Nucleus accumbens (tissue), 56 donors: ENCODE measurements at places on chromosomes 12 and 14.

GRCh38 chr12:85350356-85350755, 70.3 kb downstream of the ALX1 start:
- DNase-seq = no peak

DNA sequence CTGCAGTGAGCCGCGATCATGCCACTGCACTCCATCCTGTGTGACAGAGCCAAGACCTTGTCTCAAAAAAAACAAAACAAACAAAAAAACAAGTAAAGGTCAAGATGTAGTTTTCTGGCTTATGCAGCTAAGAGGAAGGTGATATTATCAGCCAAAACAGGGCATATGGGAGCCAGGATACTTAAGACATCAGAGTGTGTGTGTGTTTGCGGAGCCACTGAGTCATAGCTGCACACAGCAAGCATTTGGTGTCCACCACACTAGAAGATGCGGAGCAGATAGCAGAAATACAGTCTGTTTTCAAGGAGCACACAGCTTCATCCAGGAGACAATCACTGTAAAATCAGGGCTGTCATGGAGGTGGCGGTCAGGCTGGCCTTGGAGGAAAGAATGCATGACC, 72.6 kb upstream of the REP15 start:
- no peak for DNase-seq

GRCh38 chr14:72256055-72256454, 323.8 kb downstream of the RGS6 start:
- DNase-seq = no peak

- peak; percentile 20 for DNase-seq
These were observed 1.3 kb downstream of the ARID4A start for GRCh38 chr14:58299401-58300330.

DNA sequence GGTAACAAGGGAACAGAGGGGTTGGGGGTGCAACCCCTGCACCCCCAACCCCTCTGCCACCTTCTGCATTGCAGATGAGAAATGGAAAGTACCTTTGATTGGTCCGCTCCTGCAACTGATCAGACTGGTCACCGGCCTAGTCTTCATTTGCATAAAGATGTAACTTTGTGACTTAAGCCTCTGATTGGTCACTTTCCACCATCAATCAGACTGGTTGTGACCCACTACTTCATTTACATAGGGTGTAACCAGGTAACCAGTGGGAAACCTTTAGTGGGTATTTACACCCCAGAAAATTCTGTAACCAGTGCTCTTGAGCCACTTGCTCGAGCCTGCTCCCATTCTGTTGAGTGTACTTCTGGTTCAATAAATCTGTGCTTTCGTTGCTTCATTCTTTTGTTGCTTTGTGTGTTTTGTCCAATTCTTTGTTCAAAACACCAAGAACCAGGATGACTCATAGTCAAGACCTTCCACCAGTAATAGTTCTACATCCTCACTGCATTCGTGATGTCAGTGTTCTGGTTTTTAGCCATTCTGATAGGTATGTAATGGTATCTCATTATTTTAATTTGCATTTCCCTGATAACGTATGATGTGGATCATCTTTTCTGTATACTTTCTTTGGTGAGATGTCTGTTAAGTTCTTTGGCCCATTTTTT, 30.8 kb downstream of the LEMD3 start:
- DNase-seq = no peak

DNA sequence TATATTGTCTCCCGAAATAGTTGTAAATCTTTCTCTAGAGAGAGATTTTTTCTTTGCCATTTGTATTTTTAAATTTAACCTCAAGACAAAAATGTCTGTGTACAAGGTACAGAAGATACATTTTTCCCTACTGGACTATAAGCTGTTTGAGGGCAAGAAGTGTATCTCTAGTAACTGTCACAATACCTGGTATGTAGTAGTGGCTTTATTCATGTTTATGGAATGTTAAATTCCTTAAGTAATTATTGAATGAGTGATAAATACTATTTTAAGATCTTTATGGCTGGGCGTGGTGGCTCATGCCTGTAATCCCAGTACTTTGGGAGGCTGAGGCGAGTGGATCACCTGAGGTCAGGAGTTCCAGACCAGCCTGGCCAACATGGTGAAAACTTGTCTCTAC, 24.4 kb upstream of the CDK17 start:
- DNase-seq = no peak

DNA sequence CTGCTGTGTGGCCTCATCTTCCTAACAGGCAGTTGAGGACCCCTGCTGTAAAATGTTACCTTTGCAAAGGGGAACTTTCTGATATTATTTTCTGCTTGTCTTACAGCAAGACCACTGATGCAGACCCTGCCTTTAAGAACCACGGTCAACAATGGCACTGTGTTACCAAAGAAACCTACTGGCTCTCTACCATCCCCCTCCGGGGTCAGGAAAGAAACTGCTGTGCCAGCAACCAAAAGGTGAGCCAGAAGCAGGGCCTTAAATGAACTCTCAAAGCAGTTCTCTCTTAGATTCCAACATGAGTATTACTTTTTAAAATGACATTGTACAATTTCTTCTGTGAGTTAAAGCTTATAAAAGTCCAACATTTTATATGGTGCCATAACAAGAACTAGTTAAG, 72.2 kb downstream of the EML1 start:
- no peak for DNase-seq

DNA sequence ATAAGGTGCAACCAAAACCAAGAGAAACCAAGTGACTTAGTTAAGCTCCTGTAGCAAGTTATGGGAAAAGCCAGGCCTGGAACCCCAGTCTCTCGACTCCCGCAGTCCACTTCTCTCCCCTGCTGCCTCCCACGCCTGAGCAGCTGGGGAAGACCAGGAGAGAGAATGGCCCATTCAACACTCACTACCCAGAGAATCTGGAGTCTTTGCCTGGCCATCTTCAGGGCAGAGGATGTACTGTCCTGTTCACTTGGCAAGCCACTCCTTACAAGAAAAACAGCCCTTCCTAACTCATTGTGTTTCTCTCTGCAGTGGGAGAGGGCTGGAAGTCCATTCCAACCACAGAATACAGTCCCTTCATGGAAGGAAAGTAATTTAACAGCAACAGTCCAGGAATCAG, 1.8 kb downstream of the PITPNM2 start:
- DNase-seq = no peak

DNA sequence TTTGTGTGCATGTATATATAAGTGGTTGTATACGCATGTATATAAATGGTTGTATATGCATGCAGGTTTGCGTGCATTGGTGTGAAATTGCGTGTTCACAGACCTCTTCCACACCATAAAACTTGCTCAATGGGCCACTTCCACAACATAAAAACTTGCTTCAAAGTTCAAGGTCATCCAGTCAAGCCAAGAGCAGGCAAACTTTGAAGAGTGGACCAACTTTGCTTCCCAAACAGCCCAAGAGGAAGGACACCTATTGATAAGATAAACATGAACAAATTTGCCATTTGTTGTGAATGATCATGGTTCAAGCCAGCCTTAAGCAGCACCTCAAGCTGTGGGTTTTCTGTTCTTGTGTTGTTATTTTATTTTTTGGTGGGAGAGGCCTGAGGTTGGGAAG, 25.2 kb upstream of the PPP1CC start:
- no peak for DNase-seq

- DNase-seq = no peak
These were observed 268.2 kb downstream of the PCNX1 start for GRCh38 chr14:71175491-71175890.

GRCh38 chr12:89933911-89934310, 225.3 kb upstream of the ATP2B1 start:
- DNase-seq = no peak

GRCh38 chr12:15818418-15818817, 29.2 kb upstream of the EPS8 start:
- DNase-seq = no peak

- no peak for DNase-seq
These were observed 37.8 kb downstream of the LLPH start for GRCh38 chr12:66092559-66093269.

DNA sequence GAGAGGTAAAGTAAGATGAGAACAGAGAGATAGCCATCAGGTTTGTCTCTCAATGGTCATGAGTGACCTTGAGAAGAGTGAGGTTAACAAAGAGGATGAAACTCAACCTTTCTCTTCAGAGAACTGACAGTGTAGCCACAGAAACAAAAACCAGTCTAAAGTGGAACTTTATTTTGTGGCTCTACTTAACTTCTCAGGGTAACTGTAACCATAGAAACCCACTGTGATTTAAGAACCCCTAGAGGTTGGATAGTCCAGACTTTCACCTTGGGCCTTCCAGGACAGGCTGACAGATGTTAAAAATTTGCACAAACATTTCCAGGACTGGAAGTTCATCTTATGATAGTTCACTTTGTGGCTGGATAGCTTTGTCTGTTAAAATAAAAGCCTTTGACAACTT, 48.5 kb downstream of the ATP23 start:
- no peak for DNase-seq

DNA sequence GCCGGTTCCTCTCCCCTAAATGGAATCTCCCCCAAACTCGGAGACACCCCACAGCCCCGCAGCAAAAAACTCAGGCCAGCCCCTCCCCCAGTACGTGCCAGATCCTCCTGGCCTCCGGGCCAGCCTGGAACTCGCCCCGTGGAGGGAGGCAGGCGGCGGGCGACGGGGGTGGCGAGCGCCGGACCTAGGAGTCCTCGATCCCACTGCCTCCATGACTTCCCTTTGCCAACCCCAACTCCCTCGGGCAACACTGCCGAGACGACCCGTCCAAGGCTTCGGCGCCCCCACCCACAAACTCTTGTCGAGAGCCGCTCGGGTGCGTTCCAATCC, 400 bp downstream of the ADCY6 start:
- no peak for DNase-seq

DNA sequence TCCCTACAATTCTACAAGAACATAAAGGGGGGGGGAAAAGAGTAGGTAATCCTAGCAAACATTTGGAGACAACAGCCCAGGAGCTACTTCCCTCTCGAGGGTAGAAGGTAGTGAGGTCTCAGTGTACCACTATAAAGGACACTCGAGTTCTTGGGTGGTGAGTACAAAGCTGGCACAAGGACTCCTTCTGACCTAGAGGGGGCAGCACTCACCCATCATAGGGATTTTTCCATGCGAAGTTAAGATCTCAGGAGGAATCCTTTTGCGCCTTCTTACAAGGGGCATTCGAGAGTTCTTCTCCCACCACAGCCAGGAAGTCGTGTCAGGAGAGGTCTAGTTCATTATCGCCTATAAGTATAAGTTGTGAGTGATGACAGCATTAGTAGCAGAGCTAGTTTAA, 200.2 kb upstream of the RBM19 start:
- DNase-seq = peak; percentile 37

- no peak for DNase-seq
These were observed 37.0 kb downstream of the BLTP3B start for GRCh38 chr12:100105661-100106060.

GRCh38 chr12:64696080-64696741, 63.0 kb downstream of the GNS start:
- no peak for DNase-seq
